ENCODE measurements at places on chromosomes 4 and X. TPM values are rescaled to one million over a fixed set of nuclear protein-coding genes. Genes with fewer than 3 reads are reported as not detected.

DNA sequence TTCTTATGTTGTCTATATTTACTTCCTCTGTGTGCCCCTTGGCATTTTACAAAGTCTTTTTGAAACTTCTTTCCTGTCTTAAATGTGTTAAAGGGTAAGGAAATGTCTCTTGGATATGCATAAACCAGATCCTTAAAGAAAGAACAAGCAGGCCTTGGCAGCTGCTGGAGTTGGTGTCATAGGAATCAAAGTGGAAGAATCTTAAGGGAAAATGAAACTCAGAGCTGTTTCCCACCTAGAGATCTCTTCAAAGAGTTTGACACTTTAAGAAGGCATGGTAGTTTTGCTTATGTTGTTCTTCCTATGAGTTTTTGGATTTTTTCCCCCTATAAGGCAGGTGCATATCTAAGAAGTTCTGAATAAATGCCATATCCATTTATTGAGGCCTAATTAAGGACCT, 37.0 kb upstream of the CWH43 start:
- no peaks in the 10 kb centered on the region for H3K27me3 ChIP-seq
- H3K4me1 ChIP-seq: peaks cover 5% of the 10 kb centered on the region
- H3K27ac ChIP-seq: no peak overlapping the region
- no peaks in the 10 kb centered on the region for H3K36me3 ChIP-seq
- no peak for DNase-seq

DNA sequence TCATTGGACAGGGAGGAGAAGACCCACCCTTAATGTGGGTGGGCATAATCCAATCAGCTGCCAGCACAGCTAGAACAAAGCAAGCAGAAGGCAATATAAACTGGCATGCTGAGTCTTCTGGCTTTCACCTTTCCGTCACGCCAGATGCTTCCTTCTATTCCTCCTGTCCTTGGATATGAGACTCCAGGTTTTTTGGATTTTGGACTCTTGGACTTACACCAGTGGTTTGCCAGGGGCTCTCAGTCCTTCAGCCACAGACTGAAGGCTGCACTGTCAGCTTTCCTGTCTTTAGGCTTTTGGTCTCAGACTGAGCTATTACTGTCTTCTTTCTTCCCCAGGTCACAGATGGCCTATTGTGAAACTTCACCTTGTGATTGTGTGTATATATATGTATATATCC, 32.2 kb upstream of the UGT2B4 start:
- no peak overlapping the region for H3K27ac ChIP-seq
- H3K4me1 ChIP-seq: no peaks in the 10 kb centered on the region
- H3K27me3 ChIP-seq: no peaks in the 10 kb centered on the region

- no peak overlapping the region for H3K4me3 ChIP-seq
- no peaks in the 10 kb centered on the region for H3K27me3 ChIP-seq
- no peaks in the 10 kb centered on the region for H3K36me3 ChIP-seq
- no peak overlapping the region for H3K27ac ChIP-seq
- no peaks in the 10 kb centered on the region for H3K4me1 ChIP-seq
- DNase-seq: no peak
Measured at GRCh38 chr4:150982557-150983233, 32.4 kb downstream of the LRBA start.

Gene LONRF3
- total RNA-seq: 0.84 TPM

- H3K4me3 ChIP-seq: peak overlapping the region; percentile 42
- DNase-seq: peak; percentile 53
- H3K27me3 ChIP-seq: no peaks in the 10 kb centered on the region
Measured at GRCh38 chrX:50812995-50813842, 775 bp downstream of the SHROOM4 start.

DNA sequence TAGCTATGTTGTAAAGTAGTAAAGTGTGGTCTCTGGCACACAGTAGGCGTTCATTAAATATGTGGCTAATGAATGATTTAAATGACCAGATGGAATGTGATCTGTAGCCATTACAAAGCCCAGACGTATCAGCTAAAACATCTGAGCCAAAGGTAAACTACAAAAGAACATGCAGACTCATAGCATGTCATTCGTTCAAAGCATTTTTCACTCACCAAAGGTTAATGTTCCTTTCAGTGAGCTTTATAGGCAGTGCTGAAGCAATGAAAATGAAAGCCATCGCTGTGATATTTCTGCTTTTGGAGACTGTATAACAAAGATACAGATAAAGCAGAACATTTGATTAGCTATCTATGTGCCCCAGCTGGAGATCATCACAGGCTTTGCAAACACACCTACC, 50.5 kb downstream of the F9 start:
- no peak overlapping the region for H3K4me3 ChIP-seq
- peaks cover 5% of the 10 kb centered on the region for H3K4me1 ChIP-seq
- peak; percentile 40 for DNase-seq
- H3K27ac ChIP-seq: no peak overlapping the region
- no peaks in the 10 kb centered on the region for H3K27me3 ChIP-seq
- no peaks in the 10 kb centered on the region for H3K36me3 ChIP-seq

DNA sequence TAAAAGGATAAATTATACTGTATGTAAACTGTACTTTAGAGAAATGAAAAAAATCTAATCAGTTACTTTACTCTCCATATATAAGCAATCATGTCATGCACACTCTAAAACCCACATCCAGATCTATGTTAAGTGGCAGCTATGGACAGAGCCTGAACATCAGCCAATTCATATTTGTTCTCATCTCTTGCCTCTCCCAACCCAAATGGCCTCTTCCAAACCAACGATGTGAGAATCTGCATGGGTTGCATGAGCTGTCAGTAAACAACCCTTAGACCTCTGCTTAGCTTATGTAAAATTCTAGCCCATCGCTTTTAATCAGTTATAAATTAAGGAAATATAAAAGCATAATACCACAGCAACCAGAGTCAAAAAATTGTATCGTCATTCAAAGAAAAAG, 288.7 kb upstream of the INTU start:
- H3K4me1 ChIP-seq: no peaks in the 10 kb centered on the region
- H3K4me3 ChIP-seq: no peak overlapping the region
- H3K27ac ChIP-seq: no peak overlapping the region

DNA sequence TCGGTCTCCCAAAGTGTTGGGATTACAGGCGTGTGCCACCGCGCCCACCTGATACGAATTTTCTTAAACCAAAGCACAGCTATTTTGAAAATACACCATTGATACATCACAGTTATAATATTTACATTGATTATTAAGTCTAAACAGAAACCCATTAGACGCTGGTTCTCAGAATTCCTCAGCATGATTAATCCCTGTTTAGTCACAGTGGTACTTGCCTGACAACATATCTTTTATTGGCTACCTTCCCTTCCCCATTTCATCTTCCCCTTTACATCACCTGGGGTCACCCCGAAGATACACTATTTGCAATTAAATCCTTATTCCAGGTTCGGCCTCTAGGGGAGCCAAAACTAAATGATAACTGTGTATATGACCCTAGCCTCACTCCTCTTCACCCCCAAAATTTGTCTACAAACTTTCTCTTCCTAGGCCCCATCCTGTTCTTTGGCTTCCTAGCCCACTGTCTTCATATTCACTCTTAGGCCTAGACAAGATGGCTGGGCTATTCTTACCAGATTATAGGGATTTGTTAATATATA, 36.8 kb upstream of the IL1RAPL1 start:
- H3K4me3 ChIP-seq: no peak overlapping the region
- no peaks in the 10 kb centered on the region for H3K36me3 ChIP-seq
- no peak overlapping the region for H3K27ac ChIP-seq
- no peak for DNase-seq
- no peaks in the 10 kb centered on the region for H3K27me3 ChIP-seq

Gene ODAM
- total RNA-seq: 15.1 TPM

DNA sequence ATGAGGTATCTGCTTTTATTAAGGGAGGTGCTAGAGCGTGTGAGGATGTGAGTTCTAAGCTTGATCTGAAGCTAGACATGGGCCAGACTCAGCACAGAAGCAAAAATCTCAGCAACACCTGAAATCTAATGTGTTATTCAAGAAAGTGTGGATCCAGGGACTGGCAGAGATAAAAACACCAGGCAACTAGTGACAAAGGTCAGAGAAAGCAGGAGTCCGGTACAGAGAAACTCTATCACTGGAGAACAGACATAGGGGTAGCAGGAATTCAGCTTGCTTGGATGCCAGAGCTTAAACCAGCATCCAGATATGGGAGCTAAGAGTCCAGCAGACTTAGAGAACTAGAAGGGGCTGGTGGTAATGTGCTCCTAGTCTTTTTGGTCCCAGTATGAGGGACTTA, 34.0 kb downstream of the VCX start:
- no peak overlapping the region for H3K27ac ChIP-seq
- H3K4me3 ChIP-seq: no peak overlapping the region
- H3K27me3 ChIP-seq: no peaks in the 10 kb centered on the region
- no peaks in the 10 kb centered on the region for H3K36me3 ChIP-seq
- no peak for DNase-seq
- H3K4me1 ChIP-seq: no peaks in the 10 kb centered on the region

DNA sequence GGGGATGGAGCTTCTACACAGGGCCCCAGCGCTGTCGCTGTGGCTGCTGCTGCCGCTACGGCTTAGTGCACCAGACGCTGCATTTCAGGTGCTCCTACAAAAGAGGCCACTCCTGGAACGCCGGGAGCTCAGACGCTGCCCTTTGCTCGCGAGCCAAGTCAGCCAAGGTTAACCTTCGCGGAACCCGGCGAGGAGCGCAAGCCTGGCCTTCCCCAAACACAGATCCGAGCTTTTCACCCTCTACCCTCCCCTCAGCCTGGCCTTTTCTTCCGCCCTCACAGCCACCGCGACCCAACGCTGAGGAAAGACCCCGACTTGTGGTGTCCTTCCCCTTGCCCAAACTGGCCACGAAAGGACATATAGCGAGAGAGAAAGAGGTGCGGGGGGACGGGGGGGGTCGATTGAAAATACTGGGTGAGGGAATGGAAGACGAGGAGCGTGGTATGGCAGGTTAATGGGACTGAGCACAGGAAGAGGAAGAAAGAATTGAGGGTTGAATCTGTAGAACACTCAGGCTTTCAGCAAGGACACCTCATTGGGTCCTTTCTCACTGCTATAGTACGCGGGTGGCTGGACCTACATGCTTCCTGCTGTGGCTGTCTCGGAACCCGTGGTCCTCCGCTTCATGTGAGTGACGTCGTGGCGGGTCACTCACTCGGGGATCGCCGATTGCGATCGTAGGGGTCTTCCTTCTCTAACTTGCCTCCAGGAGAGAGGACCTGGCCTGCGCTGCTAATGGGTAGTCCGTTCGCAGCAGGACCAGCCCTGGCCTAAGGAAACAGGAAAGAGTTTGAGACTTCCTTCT, at the start of the genes AIMP1 and TBCK:
TSS of gene AIMP1 (plus strand) at position 583 of the 805 bp plus-strand sequence. CDS start 8,460 bp downstream, outside the sequence.
TSS of gene TBCK (minus strand) at position 242 of the 805 bp plus-strand sequence. CDS start 7,249 bp downstream, outside the sequence.
- no peaks in the 10 kb centered on the region for H3K27me3 ChIP-seq
- H3K27ac ChIP-seq: no peak within 1 kb of the TSS
- no peaks in the 10 kb centered on the region for H3K36me3 ChIP-seq

DNA sequence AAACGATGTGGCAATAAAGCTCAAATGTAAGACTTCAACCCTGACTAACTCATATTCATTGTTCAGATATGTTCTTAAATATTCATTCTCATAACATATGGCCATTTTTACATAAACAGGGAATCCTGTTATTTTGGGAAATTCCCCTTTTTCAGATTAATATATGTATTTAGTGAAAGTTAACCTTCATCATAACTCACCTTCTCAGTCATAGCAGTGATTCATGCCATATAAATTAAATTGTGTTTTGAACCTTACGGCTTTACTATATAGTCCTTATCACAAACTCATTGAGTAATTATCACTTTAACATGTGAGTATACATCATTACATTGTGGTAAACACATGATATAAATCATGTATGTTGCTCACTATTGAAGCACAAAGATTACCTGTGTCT, 392.5 kb upstream of the TRAM1L1 start:
- no peaks in the 10 kb centered on the region for H3K27me3 ChIP-seq
- no peaks in the 10 kb centered on the region for H3K36me3 ChIP-seq
- H3K4me3 ChIP-seq: no peak overlapping the region
- H3K27ac ChIP-seq: no peak overlapping the region

DNA sequence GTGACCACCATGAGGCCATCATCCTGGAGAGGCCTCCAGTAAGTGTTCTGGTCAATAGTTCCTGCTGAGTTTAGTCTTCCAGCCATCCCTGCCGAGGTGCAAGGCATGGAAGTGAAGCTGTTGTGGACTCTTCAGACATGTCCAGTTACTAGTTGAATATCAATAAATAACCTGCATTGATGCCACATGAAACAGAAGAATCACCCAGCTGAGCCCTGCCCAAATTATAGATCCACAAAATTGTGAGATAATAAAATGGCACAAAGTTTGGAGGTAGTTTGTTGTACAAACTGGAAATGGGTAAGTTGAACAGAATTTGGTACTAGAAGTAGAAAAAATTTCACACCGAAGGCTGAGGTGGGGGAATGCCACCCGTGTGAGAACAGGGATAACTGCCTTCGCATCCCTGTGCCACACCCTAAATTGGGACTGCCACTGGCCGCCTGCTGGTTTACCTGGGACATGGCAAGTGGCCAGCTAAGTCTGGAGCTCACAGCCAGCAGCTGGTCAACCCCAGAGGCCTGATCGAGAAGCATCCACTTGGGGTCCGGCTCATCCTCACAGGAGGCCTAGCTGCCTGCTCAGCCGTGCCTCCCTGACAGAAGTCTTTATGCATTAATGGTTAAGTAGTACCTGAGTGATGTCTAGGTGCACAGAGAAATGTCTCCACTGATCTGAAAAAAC, 184.5 kb downstream of the SPRY1 start:
- H3K27me3 ChIP-seq: no peaks in the 10 kb centered on the region
- no peaks in the 10 kb centered on the region for H3K4me1 ChIP-seq
- no peaks in the 10 kb centered on the region for H3K36me3 ChIP-seq

Gene FAM13A
- total RNA-seq: 10.3 TPM

Gene SPATA4
- total RNA-seq: not detected

DNA sequence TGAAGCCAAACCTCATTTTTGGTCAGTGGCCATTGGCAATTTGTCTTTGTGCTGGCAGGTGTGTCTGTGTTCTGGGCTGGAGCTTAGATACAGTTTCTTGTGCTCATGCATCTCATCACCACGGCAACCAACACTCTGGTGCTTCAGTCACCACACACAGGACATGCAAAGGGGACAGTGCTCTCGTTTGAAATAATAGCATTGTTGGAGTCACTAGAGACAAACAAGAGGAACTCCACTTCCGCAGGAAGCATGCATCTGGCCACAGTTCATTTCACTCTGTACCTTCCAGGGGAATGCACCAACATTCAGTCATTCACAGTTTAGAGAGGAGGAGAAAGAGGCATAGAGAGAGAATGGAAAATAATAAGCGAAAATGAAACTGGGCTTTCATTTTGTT, 267.4 kb downstream of the ANK2 start:
- DNase-seq: no peak
- H3K4me3 ChIP-seq: no peak overlapping the region
- no peaks in the 10 kb centered on the region for H3K36me3 ChIP-seq
- H3K4me1 ChIP-seq: no peaks in the 10 kb centered on the region

Gene POU3F4
- total RNA-seq: not detected

DNA sequence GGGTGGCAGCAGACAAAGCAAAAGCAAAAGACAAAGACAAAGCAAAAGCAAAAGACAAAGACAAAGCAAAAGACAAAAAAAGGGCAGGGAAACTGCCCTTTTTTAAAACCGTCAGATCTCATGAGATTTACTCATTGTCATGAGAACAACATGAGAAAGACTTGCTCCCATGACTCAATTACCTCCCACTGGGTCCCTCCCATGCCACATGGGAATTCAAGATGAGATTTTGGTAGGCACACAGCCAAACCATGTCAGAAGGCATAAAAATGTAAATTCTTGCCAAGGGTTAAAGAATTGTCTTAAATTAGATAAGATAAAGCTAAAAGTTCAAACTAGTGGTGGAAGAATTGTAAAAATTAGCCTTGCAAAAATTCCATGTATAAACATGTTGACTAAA, 419.7 kb downstream of the TRAM1L1 start:
- H3K4me3 ChIP-seq: no peak overlapping the region
- no peaks in the 10 kb centered on the region for H3K4me1 ChIP-seq
- H3K36me3 ChIP-seq: no peaks in the 10 kb centered on the region
- no peak for DNase-seq
- H3K27me3 ChIP-seq: no peaks in the 10 kb centered on the region

All from Caco-2 (cell line).